ENCODE measurements at places on chromosomes 7 and 10. TPM values are rescaled to one million over a fixed set of nuclear protein-coding genes. Genes with fewer than 3 reads are reported as not detected.

The SHTN1 gene
- total RNA-seq: 18.5 TPM

The TRPV6 gene
- not detected for total RNA-seq

GRCh38 chr10:30985512-30985911 is 46.2 kb downstream of the ZNF438 start:
- H3K36me3 ChIP-seq: no peaks in the 10 kb centered on the region
- no peaks in the 10 kb centered on the region for H3K27me3 ChIP-seq
- no peak overlapping the region for H3K27ac ChIP-seq
- DNase-seq: no peak

DNA sequence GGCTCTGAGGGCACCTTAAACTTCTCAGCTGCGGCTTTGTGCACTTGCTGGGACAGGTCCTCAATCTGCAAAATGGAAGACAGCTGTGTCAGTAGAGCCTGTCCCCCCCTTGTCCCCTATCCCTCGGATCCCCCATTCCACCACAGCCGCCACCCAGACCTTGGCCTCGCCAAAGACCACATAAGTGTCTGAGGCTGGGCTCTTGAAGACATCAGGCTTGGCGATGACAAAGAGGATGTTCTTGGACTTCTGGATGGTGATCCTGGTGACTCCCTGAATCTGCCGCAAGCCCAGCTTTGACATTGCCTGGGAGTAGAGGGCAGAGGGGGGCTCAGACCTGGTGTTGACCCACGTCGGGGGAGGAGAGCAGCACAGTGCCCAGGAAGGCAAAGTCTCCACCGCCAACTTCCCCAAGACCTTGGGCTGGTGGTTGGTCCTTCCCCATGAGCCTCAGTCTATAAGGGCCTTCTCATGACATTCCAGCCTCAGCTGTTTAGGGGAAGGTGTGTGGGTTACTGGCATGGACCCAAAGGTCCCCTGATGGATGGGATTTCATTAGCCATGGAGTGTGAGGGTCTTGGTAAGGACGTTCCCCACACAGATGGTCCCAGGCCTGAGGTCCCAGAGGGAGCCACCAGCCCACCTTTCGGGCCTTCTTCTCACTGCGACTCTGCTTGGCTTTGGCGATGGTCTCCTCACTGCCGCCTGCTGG is 7.7 kb downstream of the NACAD start:
- H3K4me1 ChIP-seq: no peaks in the 10 kb centered on the region
- no peak overlapping the region for H3K27ac ChIP-seq
- no peak for DNase-seq
- H3K36me3 ChIP-seq: no peaks in the 10 kb centered on the region
- no peak overlapping the region for H3K4me3 ChIP-seq
- peaks cover 28% of the 10 kb centered on the region for H3K27me3 ChIP-seq

DNA sequence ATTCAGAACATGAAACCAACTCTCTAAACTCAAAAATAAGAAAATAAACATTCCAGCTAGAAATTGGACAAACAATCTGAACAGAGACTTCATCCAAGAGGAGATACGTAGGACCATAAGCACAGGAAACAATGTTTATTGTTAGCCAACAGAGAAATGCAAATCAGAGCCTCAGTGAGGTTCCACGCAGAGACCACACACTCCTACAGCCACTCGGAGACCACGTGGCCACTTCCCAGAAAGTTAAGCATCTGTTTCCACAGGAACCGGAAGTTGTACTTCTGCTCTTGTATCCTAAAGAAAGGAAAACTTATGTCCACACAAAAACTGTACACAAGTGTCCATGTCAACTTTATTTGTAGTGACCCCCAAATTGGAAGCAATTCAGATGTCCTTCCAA is 214.8 kb downstream of the MGMT start:
- H3K36me3 ChIP-seq: no peaks in the 10 kb centered on the region
- H3K27ac ChIP-seq: no peak overlapping the region
- no peak overlapping the region for H3K4me3 ChIP-seq
- DNase-seq: no peak
- no peaks in the 10 kb centered on the region for H3K27me3 ChIP-seq
- no peaks in the 10 kb centered on the region for H3K4me1 ChIP-seq

- no peak overlapping the region for H3K27ac ChIP-seq
- H3K4me3 ChIP-seq: no peak overlapping the region
- H3K36me3 ChIP-seq: no peaks in the 10 kb centered on the region
- no peaks in the 10 kb centered on the region for H3K4me1 ChIP-seq
- DNase-seq: no peak
- peaks cover 4% of the 10 kb centered on the region for H3K27me3 ChIP-seq
Observed at GRCh38 chr7:155355745-155356144, 58.1 kb downstream of the INSIG1 start.

DNA sequence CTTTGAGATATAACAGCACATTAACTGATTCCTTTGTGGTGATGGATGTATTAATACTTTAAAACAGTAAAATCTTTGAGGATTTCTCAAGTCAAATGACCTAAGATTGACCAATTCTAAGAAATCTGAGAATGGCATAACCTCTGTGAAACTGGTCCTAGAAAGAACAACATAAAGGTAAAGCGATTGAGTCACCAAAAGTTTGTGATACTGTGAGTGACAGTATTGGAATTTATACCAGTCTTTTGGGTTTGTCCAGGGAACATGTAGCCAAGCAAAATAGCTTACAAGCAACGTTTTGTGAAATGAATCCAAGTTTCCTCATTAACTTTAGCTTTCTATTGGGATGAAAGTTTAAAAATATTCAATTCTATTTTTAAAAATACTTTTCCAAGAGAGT is 157.4 kb upstream of the TMEM196 start:
- no peaks in the 10 kb centered on the region for H3K27me3 ChIP-seq
- no peak for DNase-seq
- H3K4me1 ChIP-seq: no peaks in the 10 kb centered on the region
- no peak overlapping the region for H3K27ac ChIP-seq

The EBLN1 gene
- not detected for total RNA-seq

The ACHE gene
- total RNA-seq: 0.18 TPM

GRCh38 chr7:29883462-29884398 is 77.4 kb downstream of the WIPF3 start:
- H3K4me1 ChIP-seq: no peaks in the 10 kb centered on the region
- H3K27ac ChIP-seq: no peak overlapping the region
- no peak for DNase-seq
- H3K36me3 ChIP-seq: no peaks in the 10 kb centered on the region
- H3K4me3 ChIP-seq: no peak overlapping the region

The NEURL1 gene
- total RNA-seq: not detected

The UPK3BL2 gene
- total RNA-seq: 2.4 TPM

- H3K27me3 ChIP-seq: no peaks in the 10 kb centered on the region
- H3K36me3 ChIP-seq: 0 out of 3 replicates have a peak, but pooled peaks cover 2% of the 10 kb centered on the region
- no peak for DNase-seq
- H3K4me3 ChIP-seq: 0 out of 2 replicates have a peak overlapping the region, but pooled peaks have one; percentile 16
- no peak overlapping the region for H3K27ac ChIP-seq
Observed at GRCh38 chr7:139033346-139034114, 2.3 kb downstream of the ZC3HAV1L start.

- H3K36me3 ChIP-seq: no peaks in the 10 kb centered on the region
- no peak for DNase-seq
- H3K27ac ChIP-seq: no peak overlapping the region
- H3K27me3 ChIP-seq: no peaks in the 10 kb centered on the region
- H3K4me1 ChIP-seq: peaks cover 37% of the 10 kb centered on the region
- no peak overlapping the region for H3K4me3 ChIP-seq
Observed at GRCh38 chr10:50577681-50578350, 45.9 kb downstream of the SGMS1 start.

The ASNS gene
- 81.9 TPM for total RNA-seq

DNA sequence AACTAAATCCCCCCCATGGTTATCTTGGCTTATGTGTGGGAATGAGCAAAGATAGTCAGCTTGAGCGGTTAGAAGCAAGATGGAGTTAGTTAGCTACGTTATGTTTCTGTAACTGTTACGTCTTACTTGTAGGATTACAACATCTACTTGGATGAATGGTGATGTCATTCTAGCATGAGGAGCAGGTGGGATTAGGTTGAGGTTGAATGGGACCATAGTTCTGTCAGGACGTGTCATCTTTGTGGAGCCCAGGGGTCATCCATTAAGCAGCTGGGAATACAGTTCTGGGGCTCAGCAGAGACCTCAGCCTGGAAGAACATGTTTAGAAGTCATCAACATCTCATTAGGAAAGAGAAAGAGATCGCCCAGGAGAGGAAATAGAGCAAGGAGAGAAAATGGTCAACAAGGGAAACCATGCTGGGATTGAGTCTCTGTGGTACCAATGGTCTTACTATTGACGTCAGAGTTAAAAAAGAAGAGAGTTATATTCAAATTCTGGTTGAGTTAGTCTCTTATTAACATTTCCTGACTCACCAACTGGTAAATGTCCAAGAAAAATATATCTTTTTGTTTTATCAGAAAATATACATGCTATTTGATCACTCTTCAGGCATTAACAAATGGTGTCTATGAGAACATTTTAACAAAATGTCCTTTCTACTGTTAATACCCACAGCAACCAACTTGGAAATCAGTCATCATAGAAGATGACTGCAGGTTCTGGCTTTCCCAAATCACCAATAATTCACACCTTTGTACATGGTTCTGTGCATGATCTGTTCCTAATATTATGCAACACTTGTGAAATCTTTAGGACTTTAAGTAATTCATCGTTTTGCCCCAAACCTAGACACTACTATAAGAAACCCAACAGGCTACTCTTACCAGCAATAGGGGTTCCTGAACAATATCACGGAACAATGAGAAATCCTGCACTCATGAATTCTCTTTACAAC is 96.9 kb downstream of the KIAA1217 start:
- peaks cover 2% of the 10 kb centered on the region for H3K36me3 ChIP-seq
- H3K27me3 ChIP-seq: no peaks in the 10 kb centered on the region
- no peaks in the 10 kb centered on the region for H3K4me1 ChIP-seq
- DNase-seq: no peak

DNA sequence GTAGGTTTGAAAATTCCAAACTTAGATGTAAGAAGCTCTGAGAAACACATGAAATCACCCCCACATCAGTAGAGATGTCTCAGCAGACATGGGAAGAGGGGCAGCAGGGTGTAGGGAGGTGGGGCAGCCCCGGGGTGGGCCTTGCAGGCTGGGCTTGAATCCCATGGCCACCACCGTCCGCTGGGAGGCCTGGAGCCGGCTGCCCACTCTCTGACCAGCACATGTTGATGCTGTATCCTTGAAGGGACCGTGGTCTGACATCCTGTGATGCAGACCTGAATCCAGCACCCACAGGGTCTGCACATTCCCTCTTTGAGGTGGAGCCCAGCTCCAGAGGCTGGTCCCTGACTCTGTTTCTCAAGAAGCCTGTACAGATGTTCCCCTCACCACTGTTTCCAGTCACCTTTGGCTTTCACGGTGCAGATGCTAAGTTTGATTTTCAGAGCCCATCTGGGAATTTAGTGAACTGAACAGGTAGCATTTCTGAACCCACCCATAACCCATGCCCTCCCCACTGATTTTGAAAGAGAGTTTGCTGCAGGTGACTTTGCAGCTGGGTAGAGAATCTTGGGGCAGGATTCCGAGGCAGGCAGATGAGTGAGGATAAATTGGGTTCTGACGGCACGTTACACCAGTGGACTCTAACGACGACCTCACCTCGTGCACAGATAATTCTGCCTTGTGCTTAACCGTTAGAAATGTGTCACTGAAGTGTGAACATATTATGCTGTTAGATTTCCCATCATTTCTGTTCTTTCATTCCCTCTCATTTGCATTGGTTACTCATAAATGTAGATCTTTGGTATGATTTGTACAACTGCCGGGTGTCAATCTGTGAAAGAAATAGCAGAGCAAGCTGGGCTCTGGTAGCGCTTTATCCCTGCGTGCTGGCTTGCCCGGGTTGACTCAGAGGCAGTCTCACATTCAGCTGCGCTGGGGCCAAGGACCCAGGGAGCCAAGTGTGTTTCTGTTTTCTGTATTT is 45.7 kb downstream of the IKZF1 start:
- no peaks in the 10 kb centered on the region for H3K36me3 ChIP-seq
- no peak overlapping the region for H3K4me3 ChIP-seq
- no peaks in the 10 kb centered on the region for H3K4me1 ChIP-seq
- no peak for DNase-seq
- peaks cover 2% of the 10 kb centered on the region for H3K27me3 ChIP-seq
- no peak overlapping the region for H3K27ac ChIP-seq

GRCh38 chr7:117190746-117191435 is 132.0 kb downstream of the WNT2 start:
- no peak for DNase-seq
- H3K36me3 ChIP-seq: peaks cover 10% of the 10 kb centered on the region
- H3K4me1 ChIP-seq: no peaks in the 10 kb centered on the region
- H3K4me3 ChIP-seq: no peak overlapping the region
- no peaks in the 10 kb centered on the region for H3K27me3 ChIP-seq
- H3K27ac ChIP-seq: no peak overlapping the region

The RGS10 gene
- total RNA-seq: 1.1 TPM

Measured in HepG2 (cell line).